Activated CD8-positive, alpha-beta memory T cell treated with anti-CD3 and anti-CD28 coated beads, Interleukin-2, amount 50 U/mL, for 48 hours (primary cell): ENCODE measurements at places on chromosomes 1 and 21.

GRCh38 chr1:31412732-31413404 is at the start of gene SERINC2:
SERINC2 (plus strand) TSS chr1:31413213; CDS start chr1:31413266, 53 bp downstream.
- no peak for DNase-seq

- DNase-seq: no peak
These were observed 235.9 kb upstream of the IRF2BP2 start for GRCh38 chr1:234845836-234846235.

DNA sequence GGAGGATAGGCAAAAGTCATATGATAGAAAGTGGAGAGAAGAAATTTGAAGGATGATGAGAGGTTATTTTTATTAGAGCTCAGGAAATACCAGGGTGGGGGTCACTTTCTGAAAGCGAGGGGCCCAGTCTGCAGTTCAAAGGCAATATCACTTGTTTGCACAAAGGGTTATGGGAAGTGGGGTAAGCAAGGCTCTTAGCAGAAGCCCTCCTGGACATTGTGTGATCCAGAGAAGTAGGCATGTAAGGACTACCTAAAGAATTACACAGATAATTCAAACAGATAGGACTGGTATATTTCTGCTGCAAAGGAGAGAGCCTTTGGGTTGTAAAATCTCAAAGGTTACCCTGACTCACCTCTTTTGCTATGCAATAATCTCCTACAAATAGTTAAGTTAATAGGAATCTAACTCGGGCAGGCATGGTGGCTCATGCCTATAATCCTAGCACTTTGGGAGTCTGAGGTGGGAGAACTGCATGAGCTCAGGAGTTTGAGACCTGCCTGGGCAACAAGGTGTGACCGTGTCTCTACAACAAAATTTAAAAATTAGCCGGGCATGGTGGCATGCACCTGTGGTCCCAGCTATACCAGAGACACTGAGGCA is 25.2 kb upstream of the PRRC2C start:
- no peak for DNase-seq

GRCh38 chr1:29700491-29700890 is 464.2 kb downstream of the PTPRU start:
- DNase-seq: no peak

DNA sequence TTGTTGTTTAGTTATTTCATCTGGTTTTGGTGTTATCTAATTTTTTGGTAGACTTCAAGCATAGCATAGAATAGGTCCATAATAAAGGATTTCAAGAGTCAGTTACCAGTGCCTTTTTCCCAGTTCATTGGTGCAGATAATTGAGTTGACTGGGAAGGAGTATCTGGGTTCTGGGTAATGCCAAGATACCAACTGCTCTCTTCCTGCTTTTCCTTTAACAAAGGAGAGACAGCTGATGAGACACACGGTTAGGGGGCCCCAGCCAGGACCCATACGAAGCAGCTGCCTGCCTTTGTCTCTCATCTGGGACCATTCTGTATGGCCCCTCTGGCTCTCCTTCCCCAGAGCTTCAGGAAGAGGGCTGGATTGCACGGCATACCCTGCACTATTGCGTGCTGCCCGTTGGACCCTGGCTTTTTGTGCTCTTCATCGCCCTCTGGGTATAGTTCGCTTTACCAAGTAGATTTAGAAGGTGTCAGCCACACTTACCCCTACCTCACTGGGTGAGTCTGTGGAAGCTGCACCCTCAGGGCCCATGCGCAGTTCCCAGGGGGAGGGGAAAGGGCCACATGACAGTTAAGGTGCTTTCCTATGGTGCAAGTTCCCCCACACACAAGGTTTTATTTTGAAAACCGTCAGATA is 7.0 kb downstream of the NAV1 start:
- no peak for DNase-seq
